Camera-type eye (tissue), 1 donor: ENCODE measurements at places on chromosomes 3 and 15. TPM values are rescaled to one million over a fixed set of nuclear protein-coding genes. Genes with fewer than 3 reads are reported as not detected.

Gene PRKAR2A
- total RNA-seq = 45.2 TPM

Gene DUOX1
- 2.0 TPM for total RNA-seq

Gene LRRC2
- total RNA-seq = 3.6 TPM

Gene GHSR
- total RNA-seq = not detected

Gene MINAR1
- total RNA-seq = 20.5 TPM

Gene HIGD2B
- total RNA-seq = not detected

Gene TF
- total RNA-seq = 1,294 TPM

Gene CADM2
- total RNA-seq = 137 TPM
